ENCODE measurements at places on chromosomes 5 and 9.
A peak's percentile ranks its signal among the peaks of the same experiment; 100 is the strongest.

DNA sequence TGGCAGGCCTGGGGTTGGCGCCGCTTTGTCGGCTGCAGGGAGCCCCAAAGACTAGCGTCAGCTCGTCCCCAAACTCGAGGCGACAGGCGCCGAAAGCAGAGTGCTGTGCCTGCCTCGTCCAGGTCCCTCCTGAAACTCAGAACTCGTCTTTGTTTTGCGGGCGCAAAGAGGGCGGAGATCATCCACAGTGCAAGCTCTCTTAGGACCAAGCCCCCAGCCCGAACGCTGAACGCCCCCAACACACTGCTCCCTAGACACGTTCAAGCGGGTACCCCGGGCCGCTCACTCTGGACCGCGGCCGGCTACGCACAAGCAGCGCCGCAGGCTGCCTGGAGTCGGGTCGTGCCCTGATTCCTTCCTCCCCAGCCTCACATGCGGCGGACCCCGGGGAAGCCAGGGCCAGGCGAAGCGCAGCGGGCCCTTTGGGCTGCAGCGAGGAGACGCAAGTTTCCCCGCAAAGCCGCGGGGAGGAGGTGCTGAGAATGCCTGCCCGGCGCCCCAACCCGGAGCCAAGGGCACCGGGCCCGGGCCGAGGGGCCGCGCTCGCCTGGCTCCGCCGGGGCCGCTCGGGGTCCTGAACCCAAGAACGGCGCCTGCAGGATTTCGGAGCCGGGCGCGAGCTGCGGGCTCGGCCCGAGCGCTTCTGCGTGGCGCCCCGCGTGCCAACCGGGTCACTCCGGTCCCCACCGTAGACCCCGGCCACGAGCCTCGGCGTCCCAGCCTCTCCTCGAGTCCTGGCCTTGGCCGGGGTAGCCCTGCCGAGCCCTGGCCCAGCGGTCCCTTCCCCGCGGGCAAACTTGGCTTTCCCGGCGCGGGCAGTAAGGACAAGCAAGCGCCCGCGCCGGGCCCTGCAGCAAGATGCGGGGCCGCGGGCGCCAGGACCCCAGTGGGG is 738 bp downstream of the FSTL4 start:
- no peak for DNase-seq

- no peak for DNase-seq
Measured at GRCh38 chr5:74244406-74244805, 396.1 kb downstream of the ENC1 start.

GRCh38 chr5:67140413-67140812 is 56.2 kb downstream of the CD180 start:
- no peak for DNase-seq

GRCh38 chr5:67984546-67984945 is 231.0 kb upstream of the PIK3R1 start:
- DNase-seq: no peak

GRCh38 chr9:79687131-79687447 is 115.3 kb downstream of the TLE4 start:
- DNase-seq: no peak

GRCh38 chr5:132230871-132231270 is 3.2 kb upstream of the P4HA2 start:
- DNase-seq: no peak

DNA sequence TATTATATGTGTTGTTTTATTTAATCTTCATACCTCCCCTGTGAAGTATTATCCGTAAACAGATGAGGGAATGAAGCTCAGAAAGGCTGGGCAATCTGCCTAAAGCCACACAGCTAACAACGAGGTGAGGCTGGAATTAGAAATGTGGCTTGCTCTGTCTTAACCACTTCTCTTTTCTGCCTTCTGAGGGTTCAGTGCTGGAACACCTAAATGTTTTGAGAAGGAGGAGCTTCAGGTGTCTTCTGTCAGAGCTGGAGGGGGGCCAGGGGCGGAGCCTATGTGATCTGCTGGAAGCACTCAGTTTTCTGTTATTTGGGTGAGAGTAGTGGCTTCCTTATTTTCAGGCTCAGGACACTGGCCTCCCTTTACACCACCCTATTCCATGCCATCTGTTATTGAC is 35.0 kb upstream of the ARAP3 start:
- no peak for DNase-seq

GRCh38 chr5:173197375-173197891 is 37.6 kb downstream of the NKX2-5 start:
- no peak for DNase-seq

DNA sequence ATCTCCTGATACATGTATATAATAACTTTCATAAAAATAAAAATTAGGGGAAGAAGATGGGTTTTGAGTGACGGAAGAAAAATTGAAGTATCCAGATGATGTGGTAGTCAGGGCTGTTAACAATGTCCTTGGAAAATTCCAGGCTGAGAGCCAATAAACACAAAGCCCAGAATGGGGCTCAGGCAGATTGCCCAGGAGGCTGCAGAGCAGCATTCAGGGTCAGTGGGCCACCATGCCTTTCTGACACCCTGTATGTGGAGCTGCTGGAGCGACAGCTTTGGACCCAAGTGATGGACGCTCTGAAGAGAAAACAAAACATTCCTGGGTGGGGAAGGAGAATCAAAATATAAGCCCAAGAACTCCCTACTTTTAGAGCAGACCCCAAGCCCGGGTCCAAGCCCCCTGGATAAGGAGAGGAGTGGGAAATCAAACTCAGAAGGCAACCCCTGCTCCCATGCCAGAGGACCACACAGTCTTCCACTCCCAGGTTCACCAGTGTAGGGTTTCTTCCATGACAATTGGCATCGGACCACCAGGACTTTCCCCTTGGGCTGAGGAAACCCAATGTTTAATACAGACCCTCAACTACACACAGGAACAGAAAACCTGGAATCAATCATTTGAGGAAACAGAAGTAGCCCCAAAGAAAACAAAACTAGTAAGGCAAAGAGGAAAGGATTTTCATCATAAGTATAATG is 45.7 kb upstream of the SPATA31C2 start:
- no peak for DNase-seq

DNA sequence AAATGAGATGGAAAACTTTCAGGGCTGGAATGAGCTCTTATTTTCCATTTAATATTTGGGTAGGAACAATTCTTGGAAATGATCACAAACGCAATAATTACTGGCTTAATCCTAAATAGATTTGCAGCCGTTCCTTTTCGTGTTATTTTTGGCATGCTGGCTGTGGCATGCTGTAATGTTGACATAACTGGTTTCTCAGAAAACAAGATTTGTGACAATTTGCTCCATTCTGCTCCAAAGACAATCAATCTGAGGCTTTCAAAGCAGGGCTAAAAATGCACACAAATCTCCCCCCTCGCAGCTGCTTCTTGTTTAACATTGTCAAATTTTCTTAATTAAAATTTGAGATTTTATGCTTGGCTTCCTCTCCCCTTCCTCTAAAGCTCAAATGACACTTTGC is 151.2 kb downstream of the TTC39B start:
- DNase-seq: no peak

DNA sequence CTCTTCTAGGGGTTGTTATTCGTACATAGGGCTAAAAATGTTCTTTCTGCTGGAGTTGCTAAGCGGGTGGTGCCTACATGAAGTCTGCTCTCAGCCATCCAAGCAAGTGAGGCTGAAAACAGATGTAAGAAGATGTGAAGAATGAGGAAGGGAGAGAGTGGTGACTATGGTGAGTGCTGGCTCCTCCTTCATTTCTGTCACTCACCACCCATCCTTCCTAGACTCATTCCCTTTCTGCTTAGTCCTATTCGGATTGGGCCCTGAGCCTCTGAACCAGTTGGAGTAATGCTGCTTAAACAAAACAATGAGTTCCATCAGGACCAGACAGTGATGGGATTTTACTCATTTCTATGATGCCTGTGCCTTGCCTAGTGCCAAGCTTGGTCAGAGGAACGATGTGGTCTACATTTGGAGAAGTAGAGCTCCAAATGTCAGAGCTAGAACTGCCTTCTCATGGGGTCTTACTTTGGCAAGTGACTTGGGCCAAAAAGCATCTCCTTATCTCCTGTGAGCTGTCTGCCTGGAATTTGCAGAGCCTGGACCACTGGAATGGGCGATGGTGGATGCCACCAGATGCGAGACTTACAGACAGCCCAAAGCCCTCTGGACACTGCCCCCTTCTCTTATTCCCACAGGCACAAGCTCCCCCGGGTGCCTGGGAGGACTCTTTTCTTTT is 192.9 kb downstream of the FBXL7 start:
- no peak for DNase-seq

DNA sequence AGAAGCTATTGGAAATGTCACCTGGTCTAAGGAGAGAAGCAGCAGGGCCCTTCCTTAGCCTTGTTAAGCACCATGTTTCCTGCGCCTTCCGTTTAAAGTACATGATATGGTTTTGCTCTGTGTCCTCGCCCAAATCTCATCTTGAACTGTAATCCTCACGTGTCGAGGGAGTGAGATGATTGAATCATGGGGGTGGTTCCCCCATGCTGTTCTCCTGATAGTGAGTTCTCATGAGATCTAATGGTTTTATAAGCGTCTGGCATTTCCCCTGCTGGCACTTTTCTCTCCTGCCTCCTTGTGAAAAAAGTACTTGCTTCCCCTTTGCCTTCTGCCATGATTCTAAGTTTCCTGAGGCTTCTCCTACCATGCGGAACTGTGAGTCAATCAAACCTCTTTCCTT is 49.7 kb downstream of the PRDM6 start:
- no peak for DNase-seq

DNA sequence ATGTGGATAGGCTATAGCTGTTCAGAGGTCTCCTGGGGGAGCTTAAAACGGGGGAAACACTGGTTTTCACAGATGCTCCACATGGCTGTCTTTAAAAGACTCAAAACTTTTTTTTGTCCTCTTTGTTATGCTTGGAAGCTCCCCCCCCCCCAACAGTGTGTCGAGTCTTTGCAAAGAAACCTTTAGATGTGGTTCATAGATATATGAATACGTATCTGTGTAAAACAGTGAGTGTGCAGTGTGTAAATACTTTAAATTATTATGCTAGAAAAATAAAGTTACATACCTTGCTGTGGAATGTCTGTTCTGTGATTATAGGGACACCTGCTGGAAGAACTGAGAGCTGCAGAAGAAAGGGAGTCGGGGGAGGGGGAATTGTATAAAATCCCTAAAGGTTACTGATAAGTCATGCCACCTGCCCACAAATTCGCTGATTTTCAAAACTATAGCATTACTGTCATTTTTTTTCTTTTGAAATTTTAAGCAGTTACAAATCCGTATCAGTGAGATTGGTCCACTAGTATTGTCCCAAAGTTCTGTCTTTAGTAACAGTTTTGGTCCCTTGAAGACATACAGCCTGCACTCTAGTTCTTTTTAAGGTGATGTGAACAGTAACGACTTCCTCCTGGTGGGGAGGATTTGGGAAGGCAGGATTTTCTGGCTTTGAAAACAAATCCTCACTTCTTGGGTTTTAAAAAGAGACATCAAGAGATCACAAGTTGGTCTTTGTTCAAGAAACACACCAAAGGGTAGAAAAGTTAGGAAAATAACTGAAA is 22.9 kb downstream of the RGMB start:
- DNase-seq: no peak

DNA sequence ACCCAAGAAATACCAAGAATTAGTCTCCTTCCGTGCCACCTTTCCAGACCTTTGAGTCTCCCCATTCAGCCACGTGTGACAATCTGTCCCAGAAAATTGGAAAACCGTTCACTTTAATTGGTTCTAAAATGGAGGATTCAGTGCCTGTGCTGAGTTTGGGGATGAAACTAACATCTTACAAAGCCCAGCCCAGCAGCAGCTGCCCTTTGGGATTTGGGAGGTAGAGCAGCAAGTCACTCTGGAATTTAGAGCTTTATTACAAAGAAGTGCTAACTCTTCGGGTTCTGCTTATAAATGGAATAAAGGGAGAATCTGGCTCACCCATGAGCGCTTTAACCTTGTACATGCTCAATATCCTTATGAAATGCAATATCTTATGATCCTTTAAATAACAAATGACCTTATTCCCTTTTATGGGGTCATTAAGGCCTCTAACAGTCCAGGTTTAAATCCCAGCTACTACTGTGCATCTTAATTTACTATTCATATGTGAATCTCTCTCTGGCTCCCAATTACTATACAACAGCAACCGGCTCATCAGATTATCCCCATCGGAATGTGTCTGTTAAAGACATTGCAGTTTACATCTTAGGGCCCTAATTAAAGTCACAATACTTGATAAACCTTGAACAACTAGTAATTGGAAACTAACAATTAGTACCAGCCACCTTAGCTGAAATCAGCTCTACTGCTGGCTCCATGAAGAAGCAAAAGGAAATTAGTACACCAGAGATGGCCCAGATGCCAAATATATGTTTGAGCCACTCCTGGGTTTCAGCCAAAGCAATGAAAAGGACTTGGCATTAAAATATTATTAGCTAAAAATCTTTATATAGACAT is 271.8 kb upstream of the SMARCA2 start:
- no peak for DNase-seq

GRCh38 chr5:138752951-138753793 is at the start of gene CTNNA1:
CTNNA1 (plus strand) TSS chr5:138753425; CDS start chr5:138781925, 28,500 bp downstream.
- peak; percentile 73 for DNase-seq

- DNase-seq: no peak
Measured at GRCh38 chr9:35910613-35911359, 1.5 kb downstream of the SPAAR start.

DNA sequence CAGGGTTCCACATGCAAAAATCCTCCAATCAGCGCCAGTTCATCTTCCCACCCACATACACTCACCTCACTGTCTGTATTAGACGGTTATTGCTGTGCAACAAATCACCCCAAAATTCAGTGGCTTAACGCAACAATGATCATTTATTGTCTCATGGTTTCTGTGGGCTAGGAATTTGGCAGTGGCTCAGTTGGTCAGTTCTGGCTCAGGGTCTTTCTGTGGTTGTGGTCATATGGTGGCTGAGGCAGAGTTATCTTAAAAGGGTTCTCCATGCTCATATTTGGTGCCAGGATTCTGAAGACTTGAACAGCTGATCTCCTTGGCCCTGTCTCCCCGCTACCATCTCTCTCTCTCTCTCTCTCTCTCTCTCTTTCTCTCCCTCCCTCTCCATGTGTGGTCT is 12.9 kb downstream of the ZNF618 start:
- no peak for DNase-seq

DNA sequence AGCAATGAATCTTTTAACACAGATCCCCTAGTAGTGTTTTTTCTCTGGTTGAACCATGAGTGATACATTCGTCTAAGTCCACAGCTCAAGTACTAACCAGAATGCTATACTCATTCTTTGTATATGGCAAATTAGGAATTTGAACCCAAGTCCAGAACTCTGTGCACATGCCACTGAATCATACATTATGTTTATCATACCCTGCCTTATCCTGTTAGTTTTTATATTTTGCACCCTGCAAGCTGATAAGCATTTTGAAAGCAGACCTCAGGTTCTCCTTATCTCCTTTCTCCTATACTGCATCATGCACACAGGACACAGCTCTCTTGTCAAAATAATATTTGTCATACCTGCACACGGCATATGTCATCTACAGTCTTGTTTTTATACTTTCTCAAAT is 54.6 kb upstream of the ELL2 start:
- DNase-seq: no peak

GRCh38 chr9:38211002-38211401 is 142.0 kb upstream of the SHB start:
- no peak for DNase-seq

DNA sequence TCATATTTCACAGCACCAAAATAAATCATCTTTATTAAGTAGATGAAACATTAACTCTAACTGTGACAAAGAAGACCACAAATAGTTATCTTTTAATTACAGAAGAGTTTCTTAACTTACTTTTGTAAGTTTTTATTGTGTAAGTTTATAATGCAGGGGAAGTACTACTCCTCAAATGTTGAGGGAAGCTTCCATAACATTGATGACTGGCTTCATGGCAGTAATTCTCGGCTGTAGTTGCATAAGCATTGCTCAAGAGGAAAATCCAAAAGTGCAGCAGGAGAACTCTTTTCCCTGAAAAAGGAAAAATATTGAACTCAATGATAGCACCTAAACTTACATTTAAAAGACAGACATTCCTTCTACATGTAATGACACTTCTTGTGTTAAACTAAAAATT is 4.6 kb downstream of the TSLP start:
- DNase-seq: no peak

GRCh38 chr5:42760426-42760825 is 3.8 kb downstream of the CCDC152 start:
- DNase-seq: no peak
